ENCODE measurements at places on chromosomes 3 and 15.

DNA sequence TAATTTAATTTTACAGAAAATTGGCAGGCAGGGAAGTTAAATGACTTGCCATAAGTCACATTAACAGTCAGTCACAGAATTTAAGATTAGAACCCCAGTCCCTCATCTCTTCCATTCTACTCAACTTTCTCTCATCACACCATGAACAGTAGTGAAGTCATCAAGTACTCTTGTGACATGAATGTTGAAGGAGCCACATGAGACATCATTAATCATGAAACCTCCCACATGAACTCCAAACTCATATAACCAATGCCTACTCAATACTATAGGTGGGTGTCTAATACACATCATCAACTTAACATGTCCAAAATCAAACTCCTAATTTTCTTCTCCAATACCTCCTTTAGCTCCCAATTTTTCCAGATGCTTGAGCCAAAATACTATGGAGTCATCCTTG lies 19.5 kb downstream of the PHC3 start:
- no peak for DNase-seq

GRCh38 chr3:113594066-113594465 lies 61.7 kb downstream of the SIDT1 start:
- no peak for DNase-seq

DNA sequence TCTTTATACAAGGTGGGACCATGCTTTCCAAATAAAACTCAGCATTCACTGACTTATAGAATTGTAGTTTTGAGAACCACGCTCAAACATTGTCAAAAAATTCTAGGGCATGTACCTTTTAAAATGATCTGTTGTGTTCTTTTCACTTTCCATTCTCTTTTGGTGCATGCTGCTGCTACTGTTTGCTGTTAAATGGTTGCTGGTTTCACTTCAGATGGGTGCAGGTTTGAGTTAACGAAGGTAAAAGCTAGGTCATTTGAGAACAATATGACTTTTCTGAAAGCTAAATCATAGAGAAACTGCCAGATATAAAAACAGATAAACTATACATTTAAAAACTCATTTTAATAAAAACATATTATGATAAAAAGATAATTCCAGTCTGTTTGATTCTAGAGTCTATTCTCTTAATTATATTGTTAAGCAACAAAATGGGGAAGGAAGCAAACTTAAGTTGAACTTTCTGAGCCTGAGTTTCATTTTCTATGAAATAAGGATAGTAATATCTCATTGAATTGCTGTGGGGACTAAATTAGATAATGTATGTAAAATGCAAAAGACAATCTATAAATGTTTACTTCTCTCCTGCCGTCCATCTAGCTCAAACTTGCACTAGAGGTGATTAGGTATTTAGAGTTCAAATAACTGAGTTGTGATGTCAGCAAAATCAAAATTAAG lies 82.4 kb downstream of the OXSM start:
- DNase-seq, result no peak

DNA sequence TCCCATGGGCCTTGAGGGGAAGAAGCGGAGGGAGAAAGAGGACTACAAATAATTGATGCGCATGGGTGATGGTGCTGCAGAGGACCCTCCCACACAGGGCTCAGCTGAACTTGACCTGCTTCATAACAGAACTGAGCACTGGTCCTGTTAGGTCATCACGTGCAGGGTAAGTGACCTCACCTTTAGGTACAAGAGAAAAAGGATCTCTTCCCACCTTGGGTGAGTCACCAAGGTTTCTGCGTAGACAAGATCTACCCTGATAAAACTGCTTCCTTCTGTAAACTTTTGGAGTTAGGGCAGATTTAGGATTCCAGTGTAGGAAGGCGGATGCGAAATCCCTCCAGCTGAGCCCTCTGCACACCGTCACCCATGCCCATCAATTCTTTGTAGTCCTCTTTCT lies 67.1 kb downstream of the FEM1B start:
- DNase-seq, result no peak

DNA sequence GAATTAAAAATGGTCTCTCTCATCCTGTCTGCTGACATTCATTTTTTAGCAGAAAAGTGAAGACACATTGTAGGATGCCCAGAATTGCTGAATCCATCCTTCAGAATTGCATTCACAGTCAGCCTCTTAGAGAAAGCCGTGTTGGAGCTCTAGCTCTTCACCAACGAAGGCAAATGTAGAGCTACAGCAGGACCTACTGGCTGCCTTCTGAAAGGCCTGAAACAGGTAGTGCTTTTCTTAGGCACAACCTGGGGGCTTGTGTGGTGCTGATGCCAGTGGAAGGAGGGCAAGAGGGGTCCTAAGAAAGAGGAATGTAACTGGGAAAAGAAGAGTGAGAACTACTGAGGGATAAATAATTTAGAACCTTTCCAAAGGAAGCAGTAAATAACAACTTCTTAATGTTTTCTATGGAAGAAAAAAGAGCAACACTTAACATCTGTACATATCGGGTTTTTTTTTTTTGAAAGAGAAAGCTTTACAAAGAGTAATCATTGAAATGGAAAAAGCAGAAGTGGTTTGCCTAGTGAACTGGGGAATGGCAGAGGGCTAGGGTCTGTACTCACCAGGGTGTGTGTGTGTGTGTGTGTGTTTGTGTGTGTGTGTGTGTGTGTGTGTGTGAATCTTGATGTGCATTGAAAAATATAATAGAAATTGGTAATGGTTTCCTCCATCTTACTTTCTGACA lies 297.8 kb downstream of the SATB1 start:
- DNase-seq, result no peak

GRCh38 chr15:89937365-89938350 lies 24.9 kb upstream of the ARPIN start:
- no peak for DNase-seq

- no peak for DNase-seq
Measured at GRCh38 chr3:4562595-4562994, 69.4 kb downstream of the ITPR1 start.

- DNase-seq, result no peak
Measured at GRCh38 chr15:67511606-67512005, 9.3 kb upstream of the C15orf61 start.

- no peak for DNase-seq
Measured at GRCh38 chr3:82595530-82595929, 834.1 kb upstream of the GBE1 start.

All from stimulated activated CD4-positive, alpha-beta T cell treated with anti-CD3 and anti-CD28 coated beads, TNF-alpha, amount 100 ng/mL, for 24 hours (primary cell).